ENCODE measurements at places on chromosomes 3 and 15. TPM values are rescaled to one million over a fixed set of nuclear protein-coding genes. Genes with fewer than 3 reads are reported as not detected.
A peak's percentile ranks its signal among the peaks of the same experiment; 100 is the strongest.

Gene C3orf85
- total RNA-seq, result not detected

Gene SPTBN5
- 0.11 TPM for total RNA-seq

Gene SLC2A2
- total RNA-seq, result not detected

Gene CLRN1
- not detected for total RNA-seq

DNA sequence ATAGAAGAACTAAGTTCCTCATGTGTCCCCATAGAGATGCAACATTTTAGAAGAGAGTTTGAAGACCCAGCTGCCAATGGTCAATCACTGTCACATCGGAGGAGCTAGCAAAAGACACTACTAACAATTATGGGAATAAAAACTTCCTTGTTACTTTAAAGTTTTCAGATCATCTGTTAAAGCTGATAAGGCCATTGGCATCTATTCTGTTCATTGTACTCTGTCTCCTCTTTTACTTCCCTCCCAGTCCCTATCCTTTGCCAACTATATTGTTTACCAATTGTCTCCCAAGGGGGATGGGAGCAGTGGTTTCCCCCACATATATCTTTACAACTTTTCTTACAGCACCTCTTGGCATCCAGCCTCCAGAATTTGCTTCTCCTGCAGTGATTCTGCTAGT is 81.0 kb downstream of the FAM174B start:
- H3K27ac ChIP-seq, result no peak overlapping the region
- H3K36me3 ChIP-seq, result no peaks in the 10 kb centered on the region
- DNase-seq, result no peak
- no peak overlapping the region for H3K4me3 ChIP-seq

- peaks cover 4% of the 10 kb centered on the region for H3K4me1 ChIP-seq
- H3K27me3 ChIP-seq, result no peaks in the 10 kb centered on the region
- H3K36me3 ChIP-seq, result peaks cover 9% of the 10 kb centered on the region
- H3K27ac ChIP-seq, result no peak overlapping the region
- no peak for DNase-seq
- H3K4me3 ChIP-seq, result no peak overlapping the region
These were observed 31.0 kb downstream of the ANP32A start for GRCh38 chr15:68789534-68790241.

- peaks cover 18% of the 10 kb centered on the region for H3K4me1 ChIP-seq
- no peaks in the 10 kb centered on the region for H3K27me3 ChIP-seq
- H3K4me3 ChIP-seq, result no peak overlapping the region
- no peak for DNase-seq
These were observed 495.2 kb downstream of the ROBO2 start for GRCh38 chr3:77535116-77535515.

- H3K36me3 ChIP-seq, result peaks cover 33% of the 10 kb centered on the region
- H3K27me3 ChIP-seq, result no peaks in the 10 kb centered on the region
- DNase-seq, result peak; percentile 83
- H3K27ac ChIP-seq, result no peak overlapping the region
- no peak overlapping the region for H3K4me3 ChIP-seq
- peaks cover 3% of the 10 kb centered on the region for H3K4me1 ChIP-seq
These were observed 5.5 kb upstream of the GP5 start for GRCh38 chr3:194404365-194405140.

- H3K4me1 ChIP-seq, result peaks cover 12% of the 10 kb centered on the region
- H3K4me3 ChIP-seq, result no peak overlapping the region
- no peak overlapping the region for H3K27ac ChIP-seq
These were observed 74.9 kb downstream of the PIK3R4 start for GRCh38 chr3:130671545-130672312.

DNA sequence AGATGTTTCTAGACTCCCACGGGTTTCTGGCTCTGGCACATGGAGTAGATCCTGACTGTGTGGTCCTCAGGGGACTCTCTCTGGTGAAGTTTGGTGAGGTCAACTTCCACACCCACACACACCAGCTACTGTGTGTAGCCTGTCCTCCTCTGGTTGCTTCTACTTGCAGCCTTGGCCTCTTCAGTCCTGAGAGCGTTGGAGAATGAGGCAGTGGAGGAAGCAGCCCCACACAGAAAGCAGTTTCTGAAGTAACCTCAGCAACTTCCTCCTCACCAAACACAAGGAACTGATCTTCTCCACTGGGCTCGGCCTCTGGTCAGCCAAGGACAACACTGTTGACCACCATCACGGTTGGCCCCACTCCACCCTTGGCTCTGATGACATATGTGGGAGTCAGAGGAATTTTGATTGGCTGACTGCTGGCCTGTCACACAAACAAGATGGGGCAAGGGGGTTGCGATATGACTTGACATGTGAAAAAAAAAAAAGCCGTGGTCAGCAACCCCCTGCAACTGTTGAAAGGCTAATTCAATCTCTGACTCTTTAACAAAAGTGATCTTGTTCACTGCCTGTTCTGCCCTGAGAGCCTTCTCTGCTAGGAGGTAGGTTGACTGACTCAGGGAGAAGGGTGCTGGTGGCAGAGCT is 19.6 kb downstream of the CD86 start:
- H3K4me1 ChIP-seq, result peaks cover 61% of the 10 kb centered on the region
- no peaks in the 10 kb centered on the region for H3K36me3 ChIP-seq
- H3K27me3 ChIP-seq, result no peaks in the 10 kb centered on the region

DNA sequence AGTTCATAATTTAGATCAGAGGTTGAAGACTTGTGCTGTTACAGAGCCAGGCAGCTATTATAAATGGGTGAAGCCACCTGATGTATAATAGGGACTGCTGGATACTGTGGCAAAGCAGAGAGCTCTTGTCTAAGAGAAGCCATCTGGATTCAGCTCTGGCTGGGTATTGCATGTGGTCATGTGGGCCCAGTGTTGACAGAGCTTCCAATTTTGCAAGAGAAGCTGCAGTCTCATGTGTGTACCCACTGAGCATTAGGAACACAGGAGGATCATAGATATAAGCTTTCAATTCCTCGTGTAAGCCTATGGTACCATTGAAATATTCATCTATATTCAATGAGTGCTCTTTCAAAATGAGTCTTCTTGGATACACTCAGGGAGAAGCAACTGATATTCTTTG is 303.9 kb upstream of the SLCO3A1 start:
- no peak overlapping the region for H3K4me3 ChIP-seq
- H3K4me1 ChIP-seq, result no peaks in the 10 kb centered on the region
- no peak overlapping the region for H3K27ac ChIP-seq
- H3K36me3 ChIP-seq, result no peaks in the 10 kb centered on the region
- H3K27me3 ChIP-seq, result no peaks in the 10 kb centered on the region

GRCh38 chr15:59237924-59238331 is 31.3 kb downstream of the LDHAL6B start:
- DNase-seq, result no peak
- no peaks in the 10 kb centered on the region for H3K27me3 ChIP-seq
- no peak overlapping the region for H3K27ac ChIP-seq
- H3K4me1 ChIP-seq, result peaks cover 13% of the 10 kb centered on the region

DNA sequence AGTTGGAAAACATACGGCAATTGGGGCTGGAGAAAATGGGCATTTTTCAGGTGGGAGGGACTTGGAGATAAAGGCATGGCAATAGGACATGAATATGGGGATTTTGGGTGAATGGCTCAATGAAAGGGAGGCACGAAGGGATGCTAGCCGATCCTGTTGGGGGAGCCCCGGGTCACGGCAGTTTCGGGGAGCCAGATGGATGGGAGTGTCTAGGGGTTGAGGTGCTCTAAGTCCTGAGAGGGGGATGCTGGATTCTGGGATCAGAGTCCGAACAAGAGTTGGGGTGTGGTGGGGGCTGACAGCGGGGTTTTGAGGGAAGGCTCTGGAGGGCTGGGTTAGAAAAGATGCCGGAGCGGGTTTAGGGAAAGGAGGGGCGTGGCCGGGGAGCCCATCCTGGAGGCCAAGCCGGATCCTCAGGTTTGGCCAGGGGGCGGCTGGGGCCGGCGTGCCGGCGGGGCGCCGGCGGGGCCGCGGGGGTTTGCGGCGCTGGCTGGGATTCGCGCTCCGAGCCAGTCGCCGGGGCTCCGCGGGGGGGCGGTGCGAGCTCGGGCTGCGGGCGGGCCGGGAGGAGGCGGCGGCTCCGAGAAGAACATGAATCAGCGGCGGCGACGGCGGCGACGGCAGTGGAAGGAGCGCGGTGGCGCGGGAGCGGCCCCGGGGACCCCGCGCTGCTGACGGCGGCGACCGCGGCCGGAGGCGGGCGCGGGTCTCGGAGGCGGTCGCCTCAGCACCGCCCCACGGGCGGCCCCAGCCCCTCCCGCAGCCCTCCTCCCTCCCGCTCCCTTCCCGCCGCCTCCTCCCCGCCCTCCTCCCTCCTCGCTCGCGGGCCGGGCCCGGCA is at the start of gene TYRO3:
TYRO3 (plus strand) TSS at position 813 of the 839 bp plus-strand sequence. CDS start 46 bp downstream, outside the sequence.
- no peaks in the 10 kb centered on the region for H3K36me3 ChIP-seq
- no peak within 1 kb of the TSS for H3K27ac ChIP-seq
- peak; percentile 69 for DNase-seq
- H3K4me3 ChIP-seq, result peak within 1 kb of the TSS; percentile 68

DNA sequence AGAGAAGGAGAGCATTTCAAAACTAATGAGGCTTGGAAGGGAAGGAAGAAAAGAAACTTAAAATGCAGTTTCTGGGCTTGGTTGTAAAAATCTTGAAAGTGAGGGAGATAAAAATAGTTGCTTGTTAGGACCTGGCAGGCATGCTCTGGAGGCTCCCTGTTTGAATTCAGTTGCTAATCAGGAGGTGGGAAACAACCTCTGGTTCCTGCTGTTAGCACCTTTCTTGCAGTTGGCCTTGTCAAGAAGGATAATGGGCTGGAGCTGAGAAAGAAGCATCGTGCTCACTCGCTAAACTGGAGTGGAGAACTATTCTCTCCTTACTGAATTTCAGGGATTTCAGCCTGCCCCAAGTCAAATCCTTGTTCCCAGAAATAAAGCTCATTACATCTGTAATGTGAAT is 23.4 kb downstream of the SNAPC5 start:
- H3K4me3 ChIP-seq, result no peak overlapping the region
- no peak for DNase-seq
- no peak overlapping the region for H3K27ac ChIP-seq
- no peaks in the 10 kb centered on the region for H3K27me3 ChIP-seq
- H3K4me1 ChIP-seq, result no peaks in the 10 kb centered on the region

- H3K36me3 ChIP-seq, result no peaks in the 10 kb centered on the region
- DNase-seq, result no peak
- no peaks in the 10 kb centered on the region for H3K27me3 ChIP-seq
- peaks cover 6% of the 10 kb centered on the region for H3K4me1 ChIP-seq
- no peak overlapping the region for H3K27ac ChIP-seq
These were observed 20.5 kb downstream of the FILIP1L start for GRCh38 chr3:100093831-100094230.

DNA sequence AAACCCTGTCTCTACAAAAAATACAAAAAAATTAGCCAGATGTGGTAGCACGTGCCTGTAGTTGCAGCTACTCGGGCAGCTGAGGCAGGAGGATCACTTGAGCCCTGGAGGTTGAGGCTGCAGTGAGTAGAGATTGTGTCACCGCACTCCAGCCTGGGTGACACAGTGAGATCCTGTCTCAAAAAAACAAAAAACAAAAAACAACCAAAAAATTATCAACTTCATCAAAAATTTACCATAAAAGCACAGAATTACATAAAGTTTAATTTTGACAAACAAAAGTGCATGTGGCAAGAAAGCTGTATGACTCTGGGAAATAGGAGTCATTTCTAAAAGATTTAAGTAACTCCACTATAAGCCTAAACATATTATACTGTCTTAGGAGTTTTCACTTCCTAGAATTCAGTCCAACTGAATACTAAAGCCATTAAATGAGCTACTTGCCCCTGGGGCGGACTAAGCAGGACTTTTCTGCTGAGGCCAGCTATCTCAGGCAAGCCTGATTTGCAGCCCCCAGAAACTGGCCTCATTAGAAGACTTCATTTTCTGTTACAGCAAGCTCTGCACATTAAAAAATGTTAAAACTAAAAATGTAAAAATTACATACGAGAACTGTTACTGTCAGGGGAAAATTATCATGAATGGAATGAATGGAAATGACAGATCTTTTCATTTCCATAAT is 23.0 kb downstream of the HSPBAP1 start:
- no peak for DNase-seq
- no peak overlapping the region for H3K4me3 ChIP-seq
- peaks cover 3% of the 10 kb centered on the region for H3K36me3 ChIP-seq
- H3K4me1 ChIP-seq, result peaks cover 19% of the 10 kb centered on the region
- no peaks in the 10 kb centered on the region for H3K27me3 ChIP-seq
- H3K27ac ChIP-seq, result no peak overlapping the region

DNA sequence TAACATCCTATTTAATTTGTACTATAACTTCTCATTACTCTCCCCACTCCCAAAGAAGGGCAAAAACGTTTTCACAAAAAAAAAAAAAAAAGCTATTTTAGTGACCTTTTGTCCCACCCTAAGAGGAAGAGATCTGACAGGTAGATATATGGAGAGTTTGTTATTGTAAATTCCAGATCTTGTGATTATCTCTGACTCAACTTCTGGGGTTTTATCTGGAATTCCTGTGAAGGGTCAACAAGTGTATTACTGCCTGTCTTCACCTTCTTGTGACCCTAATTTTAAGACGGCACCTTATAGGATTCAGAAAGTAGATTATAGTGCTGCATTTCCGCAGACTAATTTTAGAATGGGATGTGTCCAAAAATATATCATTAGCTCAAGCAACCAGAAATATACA is 205.9 kb upstream of the CDIN1 start:
- H3K4me1 ChIP-seq, result no peaks in the 10 kb centered on the region
- no peaks in the 10 kb centered on the region for H3K36me3 ChIP-seq
- no peaks in the 10 kb centered on the region for H3K27me3 ChIP-seq
- H3K27ac ChIP-seq, result no peak overlapping the region
- no peak for DNase-seq

DNA sequence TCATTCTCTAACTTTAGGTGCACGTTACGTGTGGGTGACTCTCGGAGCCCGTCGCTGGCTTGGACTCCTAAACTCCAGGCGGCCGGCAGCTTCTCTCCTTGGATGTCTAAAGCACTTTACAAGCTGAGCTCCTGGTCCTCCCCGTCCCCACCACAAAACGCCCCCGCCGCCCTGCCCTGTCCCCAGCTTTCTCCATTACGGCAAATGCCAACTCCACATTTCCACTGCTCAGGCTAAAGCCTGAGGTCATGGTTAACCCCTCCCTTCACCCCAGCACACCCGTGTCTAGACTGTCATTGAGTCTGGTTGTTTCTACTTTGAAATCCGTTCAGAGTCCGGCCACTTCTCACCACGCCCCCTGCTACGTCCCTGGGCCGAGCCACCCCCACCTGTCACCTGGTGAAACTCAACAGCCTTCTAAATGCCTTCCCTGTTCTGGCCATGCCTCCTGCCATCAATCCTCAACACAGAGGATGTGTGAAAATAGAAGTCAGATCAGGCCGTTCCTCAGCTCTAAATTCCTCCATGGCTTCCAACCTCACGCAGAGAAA is 8.1 kb upstream of the PCSK6 start:
- H3K27ac ChIP-seq, result no peak overlapping the region
- H3K27me3 ChIP-seq, result no peaks in the 10 kb centered on the region

GRCh38 chr15:37885651-37886050 is 48.8 kb upstream of the TMCO5A start:
- DNase-seq, result no peak
- H3K27ac ChIP-seq, result no peak overlapping the region
- H3K4me3 ChIP-seq, result no peak overlapping the region
- no peaks in the 10 kb centered on the region for H3K36me3 ChIP-seq
- H3K4me1 ChIP-seq, result no peaks in the 10 kb centered on the region

GRCh38 chr3:168864107-168865021 is 768.6 kb upstream of the GOLIM4 start:
- H3K4me1 ChIP-seq, result no peaks in the 10 kb centered on the region
- no peak for DNase-seq
- no peaks in the 10 kb centered on the region for H3K27me3 ChIP-seq
- H3K27ac ChIP-seq, result no peak overlapping the region
- H3K36me3 ChIP-seq, result no peaks in the 10 kb centered on the region
